ENCODE measurements at places on chromosomes 16 and 17. TPM values are rescaled to one million over a fixed set of nuclear protein-coding genes. Genes with fewer than 3 reads are reported as not detected.

Gene FOXL1
- total RNA-seq: 10.1 TPM

GRCh38 chr17:5557485-5557884, 26.8 kb downstream of the NLRP1 start:
- no peak for DNase-seq

- no peak for DNase-seq
Observed at GRCh38 chr17:81242421-81243332, 3.6 kb downstream of the NDUFAF8 start.

- DNase-seq: no peak
Observed at GRCh38 chr16:80105751-80106150, 435.0 kb upstream of the DYNLRB2 start.

DNA sequence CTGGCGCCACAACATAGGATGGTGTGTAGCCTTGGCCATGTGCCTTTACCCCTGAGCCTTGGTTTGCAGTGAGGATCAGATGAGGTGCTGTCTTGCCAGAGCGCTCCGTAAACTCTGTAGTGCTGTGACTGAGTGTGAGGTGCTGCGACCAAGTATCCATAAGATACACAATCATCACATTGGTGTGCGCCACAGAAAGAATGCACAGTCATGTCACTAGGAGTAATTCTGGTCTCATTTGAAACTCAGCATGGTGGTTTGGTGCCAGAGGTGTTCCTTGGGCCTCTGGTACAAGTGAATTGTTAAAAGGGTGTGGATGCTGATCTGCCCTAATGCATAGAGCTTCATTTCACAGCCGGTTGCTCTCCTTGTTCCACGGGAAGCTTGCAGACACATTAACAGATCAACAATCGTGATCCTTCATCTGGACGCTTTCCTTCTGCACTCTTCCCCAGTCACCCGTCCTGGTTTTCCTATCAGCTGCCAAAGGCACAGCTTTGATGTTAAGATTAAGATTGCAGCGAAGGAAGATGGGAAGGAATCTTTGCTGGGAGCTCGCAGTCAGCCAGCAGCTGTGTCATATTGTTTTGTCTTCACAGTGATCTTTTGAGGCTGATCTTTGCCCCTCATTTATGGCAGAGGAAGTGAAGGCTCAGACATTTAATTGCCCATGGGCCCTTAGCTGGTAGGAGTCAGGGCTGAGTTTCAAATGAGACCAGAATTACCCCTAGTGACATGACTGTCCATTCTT, 79.1 kb downstream of the KSR1 start:
- no peak for DNase-seq

Gene SAMD14
- total RNA-seq: 29.4 TPM

Gene FBXW10
- total RNA-seq: not detected

DNA sequence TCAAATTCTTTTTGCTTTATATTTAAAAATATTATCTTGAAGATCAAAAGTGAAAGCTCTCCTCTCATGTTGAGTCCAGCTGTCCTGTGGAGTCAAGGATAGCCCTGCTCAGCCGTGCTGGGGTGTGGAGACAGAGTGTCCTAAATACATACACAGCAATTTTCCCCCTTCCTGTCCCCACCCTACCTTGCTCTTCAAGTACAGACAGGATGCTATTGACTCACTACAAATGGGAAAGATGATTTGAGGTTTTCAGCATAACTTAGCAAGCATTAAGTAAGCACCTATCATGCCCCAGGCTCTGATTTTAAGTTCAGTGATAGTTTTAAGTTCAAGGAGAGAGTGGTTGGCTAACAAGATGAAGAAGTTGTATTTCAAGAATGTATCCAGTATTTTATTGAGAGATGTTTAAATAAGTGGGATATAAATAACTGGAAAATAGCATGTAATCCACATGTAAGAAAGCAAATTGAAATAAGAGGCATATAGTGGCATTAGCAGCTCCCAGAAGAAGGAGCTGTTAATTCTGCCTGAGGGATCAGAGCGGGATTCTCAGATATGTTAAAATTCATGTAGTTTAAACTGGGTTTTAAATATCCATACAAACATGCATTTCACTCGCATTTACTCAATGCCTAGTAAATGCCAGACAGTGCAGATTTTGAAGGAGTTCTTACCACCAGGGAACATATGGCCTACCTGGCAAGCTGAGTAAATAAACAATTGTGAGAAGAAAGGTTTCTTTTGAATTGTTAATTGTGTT, 183.5 kb upstream of the ANKFN1 start:
- DNase-seq: no peak

DNA sequence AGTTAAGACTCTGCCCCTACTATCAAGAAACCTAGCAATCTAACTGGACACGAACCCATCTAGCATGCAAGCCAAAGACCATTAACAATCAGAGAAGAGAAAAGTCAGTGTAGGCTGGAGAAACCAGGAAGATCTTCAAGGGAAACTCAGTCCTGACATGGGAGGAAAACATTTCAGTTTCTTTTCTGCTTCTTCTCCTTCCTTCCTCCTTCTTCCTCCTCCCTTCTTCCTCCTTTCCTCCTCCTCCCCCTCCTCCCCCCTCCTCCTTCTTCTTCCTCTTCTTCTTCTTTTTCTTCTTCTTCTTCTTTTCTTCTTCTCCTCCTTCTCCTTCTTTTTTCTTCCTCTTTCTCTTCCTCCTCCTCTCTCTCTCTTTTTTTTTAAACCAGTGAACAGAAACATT, 29.6 kb upstream of the SHISA9 start:
- no peak for DNase-seq

Gene FZD2
- 108 TPM for total RNA-seq

GRCh38 chr16:65044873-65045272, 77.0 kb downstream of the CDH11 start:
- no peak for DNase-seq

- DNase-seq: no peak
Observed at GRCh38 chr16:74734361-74735161, 33.9 kb upstream of the MLKL start.

DNA sequence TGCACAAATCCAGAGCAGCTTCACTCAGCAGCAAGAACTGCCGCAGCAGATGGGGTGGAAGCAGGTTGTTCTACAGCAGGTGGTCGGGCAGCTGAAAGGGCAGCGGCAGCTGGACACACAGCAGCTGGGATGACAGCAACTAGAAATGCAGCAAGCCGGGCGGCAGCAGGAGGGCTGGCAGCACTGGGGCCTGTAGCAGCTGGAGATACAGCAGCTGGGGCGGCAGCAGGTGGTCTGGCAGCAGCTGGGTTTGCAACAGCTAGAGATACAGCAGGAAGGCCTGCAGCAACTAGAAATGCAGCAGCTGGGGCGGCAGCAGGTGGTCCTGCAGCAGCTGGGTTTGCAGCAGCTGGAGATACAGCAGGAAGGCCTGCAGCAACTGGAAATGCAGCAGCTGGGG, 460 bp downstream of the KRTAP4-3 start:
- no peak for DNase-seq

- no peak for DNase-seq
Observed at GRCh38 chr17:73224237-73224636, 31.4 kb downstream of the COG1 start.

- DNase-seq: no peak
Observed at GRCh38 chr16:58814348-58814801, 80.3 kb upstream of the GOT2 start.

DNA sequence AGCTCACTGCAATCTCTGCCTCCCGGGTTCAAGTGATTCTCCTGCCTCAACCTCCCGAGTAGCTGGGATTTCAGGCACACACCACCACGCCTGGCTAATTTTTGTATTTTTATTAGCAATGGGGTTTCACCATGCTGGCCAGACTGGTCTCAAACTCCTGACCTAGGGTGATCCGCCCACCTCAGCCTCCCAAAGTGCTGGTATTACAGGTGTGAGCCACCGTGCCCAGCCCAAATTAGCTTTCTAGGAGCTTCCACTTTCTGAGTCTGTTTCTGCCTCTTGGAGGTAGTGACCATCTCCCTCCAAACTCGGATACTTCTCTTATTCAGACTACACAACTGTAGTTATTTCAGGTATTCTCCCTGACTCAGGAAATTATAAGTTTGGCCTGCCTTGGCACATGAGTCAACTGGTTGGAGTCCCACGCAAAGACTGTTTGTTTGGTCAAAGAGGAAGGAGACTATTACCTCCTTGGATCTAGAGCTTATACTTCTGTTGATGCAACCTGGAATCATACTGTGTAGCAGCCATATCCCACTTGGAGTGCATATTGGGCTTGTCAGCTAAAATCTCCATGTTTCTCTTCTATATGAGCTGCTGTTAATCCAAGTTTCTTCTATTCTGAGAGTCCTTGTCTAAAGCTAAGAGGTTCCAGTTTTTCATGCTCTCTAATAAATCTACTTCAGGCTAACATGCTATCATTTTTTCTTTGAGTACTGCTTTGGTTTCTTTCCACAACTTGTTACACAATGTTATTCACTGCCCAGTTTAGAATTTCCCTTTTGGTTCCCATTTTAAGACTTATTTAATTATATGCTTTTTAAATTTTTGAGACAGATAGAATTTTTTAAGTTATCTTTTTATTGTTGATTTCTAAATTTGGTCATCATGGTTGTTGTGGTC, 7.5 kb downstream of the IL4R start:
- peak; percentile 41 for DNase-seq

Gene KRT28
- not detected for total RNA-seq

GRCh38 chr17:80857756-80858171, 133.9 kb upstream of the CHMP6 start:
- DNase-seq: peak; percentile 75

- no peak for DNase-seq
Observed at GRCh38 chr16:3573146-3573815, 3.9 kb downstream of the NLRC3 start.

Gene HSPB9
- not detected for total RNA-seq

GRCh38 chr16:65123396-65124211, 1.7 kb upstream of the CDH11 start:
- DNase-seq: peak; percentile 93

Gene NT5M
- 3.5 TPM for total RNA-seq

DNA sequence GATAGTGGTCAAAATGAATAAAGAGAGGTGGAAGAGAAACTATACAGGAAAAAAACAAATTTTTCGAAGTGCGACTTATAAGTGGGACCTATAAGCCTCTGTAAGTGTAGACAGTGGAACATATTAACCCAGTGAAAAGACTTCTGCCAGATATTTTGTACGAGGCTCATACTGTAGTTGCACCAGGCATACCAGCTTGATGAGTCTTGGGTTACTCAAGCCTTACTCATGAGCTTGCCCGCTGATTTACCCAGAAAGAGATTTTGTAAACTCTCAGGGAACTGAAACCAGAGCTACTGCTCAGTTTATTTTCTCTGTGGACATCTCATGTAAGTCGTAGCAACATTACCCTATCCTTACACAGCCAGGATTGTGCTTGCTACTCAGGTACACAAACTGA, 708.0 kb upstream of the SOX9 start:
- DNase-seq: no peak

DNA sequence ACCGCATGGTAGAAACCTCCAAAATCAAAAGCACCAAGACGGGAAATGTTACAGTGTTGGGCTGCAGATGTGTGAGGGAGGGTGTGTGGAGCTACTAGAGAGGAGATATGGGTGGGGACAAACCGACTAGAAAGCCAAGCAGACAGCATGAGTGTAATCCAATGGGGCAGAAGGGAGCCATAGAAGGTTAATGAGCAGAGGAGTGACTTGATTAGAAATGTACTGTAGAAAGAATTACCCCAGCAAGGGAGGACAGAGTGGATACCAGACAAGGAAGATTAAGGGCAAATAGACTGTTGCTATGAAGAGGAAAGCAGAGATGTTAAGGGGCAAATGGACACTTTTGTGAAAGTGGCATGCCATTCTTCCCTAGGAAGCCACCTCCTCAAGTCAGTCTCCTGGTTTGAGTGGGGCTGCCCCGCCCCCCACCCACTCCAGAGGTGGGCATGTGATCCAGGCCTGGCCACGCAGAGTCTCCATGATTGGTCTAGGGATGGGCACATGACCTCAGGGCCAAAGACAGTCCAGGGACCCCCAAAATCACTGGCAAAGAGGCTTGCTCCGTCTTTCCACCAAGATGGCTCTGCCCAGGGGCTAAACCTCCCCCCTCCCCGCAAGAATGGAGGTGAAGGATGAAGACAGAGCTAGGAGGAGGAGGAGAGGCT, 4.3 kb downstream of the COTL1 start:
- no peak for DNase-seq

Gene TEKT3
- 0.82 TPM for total RNA-seq

Measured in chondrocyte (in vitro differentiated cells).